ENCODE measurements at places on chromosomes 5 and 9.

DNA sequence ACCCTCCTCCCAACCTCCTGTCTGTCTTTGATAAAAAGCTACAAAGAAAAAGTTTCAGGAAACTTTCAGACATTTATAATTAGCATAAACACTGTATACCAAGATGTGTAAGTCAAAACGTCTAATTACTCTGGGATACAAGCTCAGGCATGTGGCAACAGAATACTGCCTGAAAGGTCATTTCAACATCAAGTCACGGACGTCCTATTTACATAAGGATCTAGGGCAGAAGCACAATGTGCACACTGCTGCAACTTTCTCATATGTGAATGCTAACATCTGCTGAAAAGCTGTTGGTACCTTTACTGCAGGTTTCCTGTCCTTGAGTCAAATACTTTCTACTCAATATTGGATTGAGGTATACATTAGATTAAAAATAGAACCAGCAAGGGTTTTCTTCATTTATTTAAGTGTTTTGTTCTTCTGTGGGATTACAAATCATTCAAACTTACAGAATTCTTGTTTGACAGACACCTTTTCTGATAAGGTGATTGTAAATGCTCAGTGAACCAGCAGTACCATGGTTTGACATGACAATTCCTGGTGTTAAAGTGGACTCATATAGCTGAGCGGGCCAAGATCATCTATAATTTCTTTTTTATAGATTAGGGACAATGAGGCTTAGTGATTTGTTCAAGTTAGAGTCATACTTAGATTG, 36.8 kb downstream of the ELL2 start:
- DNase-seq = no peak

DNA sequence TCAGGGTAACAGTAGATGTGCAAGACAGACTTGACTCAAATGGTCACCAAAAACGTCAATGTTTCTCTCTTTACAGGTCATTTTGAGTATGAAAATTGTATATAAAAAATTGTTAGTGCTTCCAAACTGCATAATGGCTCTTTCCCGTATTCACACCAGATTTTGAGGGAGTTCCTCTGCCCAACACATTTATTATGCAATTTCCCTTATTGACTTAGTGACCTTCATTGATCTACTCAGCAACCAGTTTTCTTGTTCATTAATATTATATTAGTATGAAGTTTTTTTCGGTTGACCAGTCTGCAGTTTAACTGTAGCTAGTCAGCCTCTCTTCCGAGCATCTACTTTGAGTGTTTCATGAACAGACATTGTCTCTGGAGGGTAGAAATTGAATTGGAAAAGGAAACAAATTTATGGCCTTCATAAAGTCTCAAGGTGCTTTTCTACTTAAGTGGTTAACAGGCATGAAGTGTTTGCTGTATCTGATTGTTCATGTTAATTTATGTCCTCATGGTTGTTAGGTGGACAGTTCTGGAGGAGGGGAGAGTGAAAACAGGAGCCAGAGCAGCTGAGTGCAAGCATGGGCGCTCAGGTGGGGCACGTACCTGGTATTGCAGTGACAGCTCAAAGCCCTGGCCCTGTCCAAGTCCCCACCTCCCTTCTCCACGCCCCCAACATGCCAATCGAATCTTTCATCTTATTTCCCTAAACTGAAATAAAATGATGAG, 240.2 kb downstream of the RFK start:
- DNase-seq = peak; percentile 27

GRCh38 chr9:99354104-99354503, 132.0 kb downstream of the SEC61B start:
- DNase-seq = no peak

DNA sequence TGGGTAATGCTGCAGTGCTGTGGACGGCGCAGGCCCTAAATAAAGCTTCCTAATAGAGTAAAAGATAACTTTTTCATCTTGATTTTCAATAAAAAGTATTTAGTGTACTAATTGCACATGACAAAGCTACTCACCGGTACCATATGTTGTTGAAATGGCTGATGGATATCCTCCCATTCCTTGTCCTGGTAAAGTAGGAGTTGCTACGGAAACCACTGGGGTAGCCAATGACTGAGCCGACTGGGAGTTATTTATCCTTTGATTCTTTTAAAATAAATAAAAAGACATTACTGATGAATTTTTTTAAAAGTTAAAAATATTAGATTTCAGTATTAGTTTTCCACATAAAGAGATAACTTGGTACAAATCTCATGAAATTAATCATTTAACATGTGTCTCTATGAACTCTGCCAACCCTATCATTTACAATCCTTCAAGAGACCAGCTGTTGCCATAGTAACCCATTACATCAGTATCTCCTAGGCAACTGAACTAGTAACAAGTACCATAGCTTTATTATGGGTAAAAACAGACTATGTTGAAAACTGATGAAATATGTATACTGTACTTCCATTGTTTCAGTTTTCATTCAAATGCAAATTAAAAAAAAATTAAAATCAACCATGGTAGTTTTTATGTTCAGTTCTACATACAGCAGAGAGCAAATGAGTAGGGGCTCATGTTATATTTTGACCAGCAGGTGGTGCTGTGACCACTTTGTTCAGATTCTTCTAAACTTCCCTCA, 153.7 kb downstream of the MEF2C start:
- no peak for DNase-seq

GRCh38 chr5:83467371-83468035, 4.0 kb upstream of the VCAN start:
- no peak for DNase-seq

GRCh38 chr9:70352356-70352755, 62.1 kb downstream of the KLF9 start:
- no peak for DNase-seq

DNA sequence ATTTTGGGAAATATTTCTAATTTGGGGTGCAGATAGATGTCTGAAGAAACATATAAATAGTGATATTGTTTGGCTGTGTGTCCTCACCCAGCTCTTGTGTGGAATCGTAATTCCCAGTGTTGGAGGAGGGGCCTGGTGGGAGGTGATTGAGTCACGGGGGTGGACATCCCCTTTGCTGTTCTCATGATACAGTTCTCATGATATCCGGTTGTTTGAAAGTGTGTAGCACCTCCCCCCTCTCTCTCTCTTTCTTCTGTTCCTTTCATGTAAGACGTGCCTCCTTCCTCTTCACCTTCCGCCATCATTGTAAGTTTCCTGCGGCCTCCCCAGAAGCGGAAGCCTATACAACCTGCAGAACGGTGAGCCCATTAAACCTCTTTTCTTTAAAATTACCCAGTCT, 11.4 kb upstream of the ADAMTS16 start:
- no peak for DNase-seq

DNA sequence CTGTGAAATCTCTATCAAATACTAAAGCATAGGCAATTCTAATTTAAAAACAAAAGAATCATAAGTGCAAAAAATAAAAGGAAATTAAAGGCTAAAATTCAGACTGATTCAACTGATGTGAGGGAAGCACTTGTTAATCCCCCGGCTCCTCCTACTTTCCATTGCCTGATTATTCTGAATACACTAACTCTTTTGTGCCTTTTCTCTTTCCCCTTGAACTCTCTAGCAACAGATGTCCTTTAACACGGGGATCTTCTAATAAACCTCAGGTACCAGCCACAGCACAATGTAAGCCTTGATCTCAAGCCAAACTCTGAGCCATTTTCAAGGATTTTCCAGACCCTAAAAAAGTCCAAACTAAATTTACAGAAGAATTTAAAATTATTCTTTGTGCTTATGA, 61.5 kb downstream of the KCNV2 start:
- DNase-seq = no peak

- no peak for DNase-seq
These were observed 215.5 kb upstream of the TNC start for GRCh38 chr9:115333277-115334070.

DNA sequence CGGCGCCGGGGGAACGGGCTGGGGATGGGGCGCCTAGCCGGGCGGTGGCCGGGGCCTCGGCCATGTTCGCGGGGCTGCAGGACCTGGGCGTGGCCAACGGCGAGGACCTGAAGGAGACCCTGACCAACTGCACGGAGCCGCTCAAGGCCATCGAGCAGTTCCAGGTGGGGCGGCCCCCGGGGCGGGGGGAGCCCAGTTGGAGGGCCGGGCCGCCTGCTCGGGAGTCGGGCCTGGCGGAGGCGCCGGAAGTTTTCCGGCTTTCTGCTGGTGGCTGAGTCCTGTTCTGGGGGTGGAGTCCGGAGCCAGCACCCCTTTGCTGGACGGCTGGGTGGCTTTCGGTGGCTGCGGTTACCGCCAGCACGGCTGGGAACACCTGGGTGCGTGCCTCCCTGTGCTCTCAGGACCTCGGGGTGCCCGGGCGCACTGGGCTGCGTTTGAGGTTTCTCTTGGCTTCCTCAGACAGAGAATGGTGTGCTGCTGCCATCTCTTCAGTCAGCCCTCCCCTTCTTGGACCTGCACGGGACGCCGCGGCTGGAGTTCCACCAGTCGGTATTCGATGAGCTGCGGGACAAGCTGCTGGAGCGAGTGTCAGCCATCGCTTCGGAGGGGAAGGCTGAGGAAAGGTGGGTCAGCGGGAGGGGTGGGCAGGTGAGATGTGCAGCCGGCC, 454 bp downstream of the NELFB start:
- DNase-seq = no peak

- peak; percentile 51 for DNase-seq
These were observed 73.2 kb downstream of the PIK3R1 start for GRCh38 chr5:68288707-68289134.

DNA sequence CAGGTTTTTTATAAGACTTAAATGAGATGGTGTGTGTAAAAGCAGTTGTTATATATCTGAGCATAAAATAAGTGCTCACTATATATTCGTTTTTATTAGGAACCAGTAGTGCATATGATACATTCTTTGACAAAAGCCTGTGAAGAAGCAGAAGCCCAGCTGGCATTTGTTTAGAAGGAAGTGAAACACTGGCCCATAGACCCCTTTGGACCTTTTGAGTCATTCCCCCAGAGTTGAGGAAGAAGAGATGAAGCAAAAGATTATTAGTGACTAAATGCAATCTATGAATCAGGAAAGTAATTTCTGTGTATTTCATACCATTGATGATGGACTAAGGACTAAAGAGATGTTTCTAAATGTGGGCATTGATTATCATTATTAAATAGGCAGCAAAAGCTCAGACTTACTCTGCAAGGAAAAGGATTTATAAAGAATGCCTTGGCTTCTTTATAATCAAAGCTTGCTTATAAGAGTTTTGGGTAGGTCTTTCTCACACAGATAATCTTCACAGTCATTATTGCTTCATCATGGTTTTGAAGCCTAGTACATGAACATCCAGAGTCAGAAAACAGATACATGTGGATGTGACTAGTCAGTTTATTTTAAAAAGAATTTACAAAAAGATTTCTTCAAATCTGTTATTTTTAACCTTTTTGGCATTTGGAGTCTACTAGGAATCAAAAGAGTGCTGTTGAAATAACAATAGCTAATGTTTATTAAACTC, 16.9 kb upstream of the FER start:
- no peak for DNase-seq

GRCh38 chr9:113818391-113818790, 57.7 kb upstream of the ZNF618 start:
- DNase-seq = no peak

GRCh38 chr5:37900692-37901091, 60.9 kb upstream of the GDNF start:
- peak; percentile 33 for DNase-seq

- no peak for DNase-seq
These were observed 27.6 kb downstream of the TMEM245 start for GRCh38 chr9:109092051-109092580.

DNA sequence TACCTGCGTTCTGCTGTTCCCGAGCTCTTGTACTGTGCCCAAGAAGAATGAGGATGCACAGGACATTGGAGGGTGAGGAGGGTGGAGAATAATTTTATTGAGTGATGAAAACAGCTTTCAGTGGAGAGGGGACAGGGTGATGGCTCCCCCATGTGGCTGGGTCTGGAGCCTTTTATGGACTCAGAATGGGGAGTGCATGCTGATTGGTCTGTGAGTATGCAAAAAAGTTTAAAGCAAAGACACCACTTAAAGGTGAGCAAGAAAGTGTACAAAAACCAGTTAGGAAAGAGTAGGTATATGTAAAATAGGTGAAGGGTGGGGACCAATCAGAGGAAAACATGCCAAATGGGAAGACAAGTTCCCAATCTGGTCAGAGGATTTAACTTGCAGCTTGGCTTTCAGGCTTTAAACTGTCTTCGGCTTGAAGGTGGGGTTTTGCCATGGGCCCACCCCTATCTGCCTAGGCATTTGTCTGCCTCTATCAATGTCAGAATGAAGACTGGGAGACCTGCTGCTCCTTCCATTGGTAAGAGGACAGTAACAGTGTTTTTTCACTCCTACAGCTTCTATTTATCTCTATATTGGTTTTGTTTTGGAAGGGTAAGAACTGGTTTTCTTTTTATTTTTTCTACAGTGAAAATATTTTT, 118.0 kb upstream of the RAI14 start:
- no peak for DNase-seq

GRCh38 chr5:143188692-143189091, 214.8 kb downstream of the NR3C1 start:
- DNase-seq = no peak

DNA sequence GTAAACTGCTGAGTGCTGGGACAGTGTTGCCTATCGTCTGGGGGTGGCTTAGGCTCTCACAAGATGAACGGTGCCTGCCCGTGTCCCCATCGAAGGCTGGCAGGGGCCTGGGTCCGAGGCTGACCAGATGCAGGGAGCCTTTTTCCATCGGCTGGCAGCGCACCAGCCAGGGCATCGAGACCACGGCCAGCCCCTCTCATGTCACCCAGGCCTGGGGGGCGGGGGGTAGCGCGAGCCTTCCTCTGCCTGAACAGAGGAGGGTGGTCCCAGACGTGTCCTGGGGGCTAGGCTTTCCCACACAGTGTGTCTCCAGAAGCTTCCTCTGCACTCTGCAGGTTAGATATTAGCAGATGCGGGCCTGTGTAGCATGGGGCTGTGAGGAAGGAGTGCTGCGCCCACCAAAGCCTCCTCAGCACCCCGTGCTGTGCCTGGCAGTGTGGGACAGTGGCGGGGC, 17.3 kb downstream of the FGD3 start:
- DNase-seq = no peak

GRCh38 chr5:160449458-160449857, 27.8 kb downstream of the PTTG1 start:
- no peak for DNase-seq

DNA sequence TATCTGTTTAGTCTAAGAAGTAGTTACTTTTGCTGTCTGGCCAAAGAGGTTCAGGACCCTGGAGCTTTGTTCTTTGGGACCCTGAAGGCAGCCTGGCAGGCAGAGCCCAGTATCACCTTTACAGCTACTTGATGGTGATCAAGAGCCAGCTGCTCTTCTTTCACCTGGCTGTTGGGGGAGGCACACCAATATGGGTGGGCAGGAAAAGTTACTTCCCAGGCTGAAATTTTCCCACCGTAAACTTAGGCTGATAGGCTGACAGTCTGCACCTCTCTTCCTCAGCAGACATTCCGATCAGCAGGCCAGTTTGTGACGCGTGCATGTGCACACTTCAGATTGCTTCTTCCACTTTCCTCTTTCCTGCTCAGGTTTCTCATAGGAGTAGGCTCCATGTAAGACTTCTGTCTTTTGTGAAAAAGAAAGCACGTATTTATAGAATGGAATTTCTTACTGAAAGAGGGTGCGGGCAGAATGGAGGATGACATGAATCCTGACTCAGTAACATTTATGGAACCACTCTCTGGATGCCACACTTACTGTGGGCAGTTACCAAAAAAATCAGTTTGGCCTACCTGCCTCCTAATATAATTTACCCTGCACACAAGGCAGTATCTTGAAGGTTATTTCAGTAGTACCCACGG, 223.9 kb upstream of the DMRT1 start:
- no peak for DNase-seq

Measured in DMS79 treated with DMSO at 0.1 percent for 48 hours (cell line).